ENCODE measurements at places on chromosomes 6 and 20. TPM values are rescaled to one million over a fixed set of nuclear protein-coding genes. Genes with fewer than 3 reads are reported as not detected.

Gene ADNP
- 13.6 TPM for total RNA-seq

Gene RAB44
- not detected for total RNA-seq

Gene RBPJL
- total RNA-seq: not detected

Gene SIRPG
- not detected for total RNA-seq

Gene REM1
- not detected for total RNA-seq

Gene DNPH1
- total RNA-seq: 194 TPM

Gene SLC2A10
- 7.9 TPM for total RNA-seq

Gene JAG1
- total RNA-seq: 148 TPM

Gene GPX6
- not detected for total RNA-seq

Gene HMGCLL1
- not detected for total RNA-seq

- no peak for DNase-seq
Measured at GRCh38 chr6:166500246-166500645, 86.2 kb downstream of the RAMACL start.

GRCh38 chr6:37990762-37991525, 171.4 kb downstream of the ZFAND3 start:
- DNase-seq: peak; percentile 18

DNA sequence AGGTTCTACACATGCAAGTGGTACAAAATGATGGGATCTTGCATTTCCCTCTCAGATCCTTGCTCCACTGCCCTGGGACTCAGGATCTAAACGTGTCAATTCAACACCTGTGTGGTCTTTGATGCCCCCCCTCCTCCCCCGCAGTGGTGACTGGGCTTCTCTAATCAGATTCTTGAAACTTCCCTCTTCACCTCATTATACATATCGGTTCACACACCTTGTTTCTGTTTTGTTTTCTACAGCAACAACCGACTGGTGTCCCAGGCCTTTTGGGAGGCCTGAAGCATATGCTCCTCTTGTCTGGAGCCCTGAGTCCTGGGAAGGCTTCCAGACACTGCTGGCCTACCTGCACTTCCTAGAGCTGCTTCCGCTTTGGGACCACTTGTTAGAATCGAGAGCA, 20.0 kb downstream of the SAMD3 start:
- DNase-seq: no peak

DNA sequence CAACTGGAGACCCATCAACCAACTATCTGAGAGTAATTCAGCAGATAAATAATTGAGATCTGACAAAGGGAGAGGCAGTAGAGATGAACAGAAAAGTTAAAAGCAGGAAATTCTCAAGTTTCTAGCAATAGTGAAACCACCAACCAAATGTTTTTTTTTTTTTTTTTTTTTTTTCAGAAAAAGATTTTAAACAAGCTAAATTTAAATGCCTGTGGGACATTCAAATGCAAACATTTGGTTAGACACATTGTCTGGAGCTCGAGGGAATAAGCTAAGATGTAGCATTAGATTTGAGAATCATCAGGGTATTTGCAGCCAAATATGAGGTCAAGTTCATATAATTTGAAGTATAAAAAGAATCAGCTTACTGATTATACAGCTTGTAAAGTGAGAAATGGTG, 16.4 kb downstream of the RANBP9 start:
- DNase-seq: no peak

DNA sequence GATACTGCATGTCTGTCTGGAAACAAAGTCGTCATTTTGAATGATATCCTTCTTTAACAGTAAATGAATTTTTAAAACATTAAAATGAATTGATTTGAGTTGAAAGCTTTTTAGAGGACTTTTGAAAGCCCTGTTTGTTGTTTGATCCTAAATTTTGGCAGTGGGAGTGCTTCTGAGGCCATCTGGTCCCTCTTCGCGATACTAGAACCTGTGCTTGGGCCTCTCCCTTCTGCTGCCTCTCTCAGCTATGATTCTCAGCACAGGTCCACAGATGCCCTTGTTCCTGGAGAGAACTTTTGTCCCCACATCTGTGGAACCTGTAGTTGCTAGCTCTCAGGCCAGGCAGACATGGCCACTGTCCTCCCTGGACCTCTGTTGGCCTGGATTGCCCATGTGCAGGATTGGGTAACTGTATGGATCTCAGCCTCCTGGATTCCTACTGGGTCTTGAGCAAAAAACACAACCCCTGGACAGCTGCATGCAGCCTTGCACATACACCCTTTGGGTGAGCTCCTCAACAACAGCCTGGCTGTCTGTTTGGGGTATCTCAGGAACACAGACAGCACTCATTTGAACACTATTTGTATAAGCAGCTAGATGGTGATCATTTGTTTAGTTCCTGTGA, 21.9 kb downstream of the UST start:
- DNase-seq: no peak

DNA sequence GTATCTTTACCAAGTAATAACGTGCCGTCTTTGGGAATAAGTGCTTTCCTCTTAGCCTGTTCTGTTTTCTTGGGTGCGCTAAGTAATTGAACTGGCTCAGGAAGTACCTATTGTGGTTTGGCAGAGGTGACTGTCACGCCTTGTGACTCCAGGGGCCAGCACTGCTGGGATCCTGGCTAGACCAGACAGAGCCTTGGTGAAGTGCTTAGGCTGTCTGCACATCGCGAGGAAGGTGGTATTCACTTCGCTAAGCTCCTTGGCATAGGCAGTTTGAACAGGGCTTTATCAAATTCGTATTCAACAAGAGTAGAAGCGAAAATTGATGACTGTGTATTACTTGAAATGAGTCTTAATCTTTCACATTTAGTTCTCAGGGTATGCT, 17.6 kb downstream of the PRDM1 start:
- no peak for DNase-seq

DNA sequence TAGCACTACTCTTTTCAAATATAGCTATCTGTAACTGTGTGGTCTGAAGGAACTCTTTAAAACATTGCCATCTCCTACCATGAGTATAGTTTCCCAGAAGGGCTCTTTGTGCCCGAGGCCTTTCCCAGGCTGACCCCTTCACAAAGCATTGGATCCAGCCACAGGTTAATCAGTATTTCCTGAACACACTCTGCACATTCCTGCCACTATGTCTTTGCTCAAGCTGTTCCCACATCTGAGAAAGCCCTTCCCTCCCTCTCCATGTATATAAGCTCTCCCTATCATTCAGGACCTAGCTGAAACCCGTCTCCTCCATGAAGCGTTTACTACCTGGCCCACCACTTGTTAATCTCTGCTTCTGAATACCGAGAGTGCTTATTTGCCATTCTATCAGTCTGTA, 47.8 kb upstream of the PKHD1 start:
- DNase-seq: no peak

DNA sequence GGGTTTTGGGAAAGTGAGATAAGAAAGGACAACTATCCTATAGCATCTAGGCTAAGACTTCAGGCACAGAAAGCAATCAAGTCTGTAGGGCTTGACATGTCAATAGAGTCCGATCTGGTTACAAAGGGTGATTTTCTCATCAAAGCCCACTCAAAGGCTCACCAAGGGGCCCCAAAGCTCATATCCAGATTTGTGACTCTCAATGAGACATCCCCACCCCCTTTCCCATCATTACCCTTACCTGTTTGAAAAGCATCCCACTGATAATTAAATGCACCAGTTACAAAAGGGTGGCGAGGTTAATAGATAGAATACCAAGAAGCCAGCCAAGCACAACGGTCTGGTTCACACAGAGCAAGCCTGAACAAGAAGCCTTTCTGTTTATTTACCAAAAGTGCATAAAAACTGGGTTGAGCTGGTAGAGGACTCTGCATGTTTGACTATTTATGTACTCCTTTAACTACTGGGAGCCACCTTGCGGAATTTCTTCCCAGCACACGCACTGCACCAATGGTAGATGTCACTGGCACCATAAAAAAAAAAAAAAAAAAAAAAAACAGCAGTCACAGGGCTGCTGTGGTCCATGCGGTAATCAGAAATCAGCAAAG, 6.1 kb downstream of the JAG1 start:
- DNase-seq: peak; percentile 96

GRCh38 chr20:61433816-61434215, 181.8 kb downstream of the CDH4 start:
- no peak for DNase-seq

DNA sequence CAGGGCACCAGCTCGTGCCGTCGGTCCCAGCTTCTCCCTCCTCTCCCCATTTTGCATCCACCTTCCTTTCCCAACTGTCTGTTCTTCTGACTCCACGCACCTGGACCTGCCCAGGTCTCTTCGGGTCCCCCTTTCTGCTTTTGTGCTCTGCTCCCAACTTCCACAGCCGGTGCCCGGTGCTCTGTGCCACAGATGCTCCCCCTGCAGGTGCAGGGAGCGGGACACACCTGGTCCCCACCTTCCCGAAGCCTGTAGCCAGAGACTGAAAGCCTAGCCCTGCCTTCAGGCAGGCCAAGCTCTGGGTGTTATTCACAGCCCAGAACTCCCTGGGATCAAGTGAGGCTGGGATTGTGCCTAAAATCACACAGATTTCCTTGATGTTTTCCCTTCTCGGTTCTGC, 24.6 kb upstream of the BMP7 start:
- DNase-seq: no peak

DNA sequence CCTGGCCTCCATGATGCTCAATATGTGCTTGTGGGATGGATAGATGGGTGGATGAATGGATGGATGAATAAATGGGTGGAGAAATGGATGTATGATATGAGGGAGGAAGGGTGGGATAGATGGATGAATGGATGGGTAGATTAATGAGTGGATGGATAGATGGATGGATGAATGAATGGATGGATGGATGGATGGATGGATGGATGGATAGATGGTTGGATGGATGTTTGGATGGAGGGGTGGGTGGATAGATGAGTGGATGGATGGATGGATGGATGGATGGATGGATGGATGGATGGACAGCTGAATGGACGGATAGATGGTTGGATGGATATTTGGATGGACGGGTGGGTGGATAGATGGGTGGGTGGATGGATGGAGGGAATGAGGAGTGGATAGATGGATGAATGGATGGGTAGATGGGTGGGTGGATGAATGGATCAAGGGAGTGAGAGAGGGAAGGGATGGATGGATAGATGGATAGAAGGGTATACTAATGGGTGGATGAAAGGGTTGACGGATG, 139.4 kb downstream of the CEBPB start:
- DNase-seq: no peak

DNA sequence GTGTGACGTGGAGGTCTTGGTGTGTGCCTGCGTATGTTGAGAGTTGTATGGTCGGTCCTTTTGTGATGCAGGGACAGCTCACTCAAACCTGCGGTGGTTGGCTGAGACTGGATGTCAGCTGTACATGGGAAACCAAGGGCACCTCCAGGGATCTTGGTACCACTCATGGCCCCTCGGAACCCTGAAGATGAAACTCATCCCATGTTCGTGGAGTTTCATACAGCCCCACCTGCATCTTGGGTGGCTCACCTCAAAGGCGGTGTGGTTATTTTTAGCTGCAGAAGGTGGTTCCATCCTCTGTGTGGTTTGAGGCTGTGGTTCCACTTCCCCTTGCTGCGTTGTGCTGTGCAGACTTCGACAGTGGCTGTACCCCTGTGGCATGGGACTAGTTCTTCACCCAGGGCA, 52.6 kb upstream of the SLC22A1 start:
- DNase-seq: no peak

- DNase-seq: peak; percentile 52
Measured at GRCh38 chr20:49385465-49385864, 97.0 kb downstream of the KCNB1 start.

DNA sequence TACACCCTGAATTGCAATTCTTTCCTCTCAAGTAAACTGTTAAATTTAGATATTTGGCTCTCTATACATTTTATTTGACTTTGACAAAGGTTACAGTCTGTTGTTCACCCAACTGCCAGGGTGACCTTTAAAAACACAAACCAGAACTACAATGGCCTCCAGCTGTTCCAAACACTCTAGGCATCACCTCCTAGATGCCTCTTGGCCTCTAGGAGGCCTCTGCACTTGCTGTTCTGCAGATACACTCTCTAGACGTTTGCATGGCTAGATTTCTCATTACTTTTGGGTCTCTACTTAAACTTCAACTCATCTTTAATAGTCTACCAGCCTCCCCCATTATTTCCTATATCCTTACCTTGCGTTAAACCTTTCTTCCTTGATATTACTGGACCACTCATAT, 102.8 kb upstream of the BEND3 start:
- no peak for DNase-seq

DNA sequence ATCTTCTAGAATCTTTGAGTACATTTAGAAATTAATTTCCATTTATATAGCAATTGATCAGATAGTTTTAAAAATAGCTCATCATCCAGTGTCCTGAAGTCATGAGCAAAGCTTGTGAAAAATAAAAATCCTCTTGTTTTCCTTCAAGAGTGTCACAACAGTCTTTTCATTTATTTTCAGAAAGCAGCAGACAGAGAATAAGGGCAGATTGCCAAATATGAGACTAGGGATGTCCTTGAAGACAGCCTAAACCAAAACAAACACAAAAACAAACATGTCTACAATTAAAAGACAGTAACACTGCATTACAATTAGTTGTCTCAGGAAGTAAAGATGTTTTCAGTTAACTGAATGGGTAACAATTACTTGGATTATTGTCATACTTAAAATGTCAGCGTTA, 682.8 kb downstream of the TFAP2A start:
- no peak for DNase-seq

DNA sequence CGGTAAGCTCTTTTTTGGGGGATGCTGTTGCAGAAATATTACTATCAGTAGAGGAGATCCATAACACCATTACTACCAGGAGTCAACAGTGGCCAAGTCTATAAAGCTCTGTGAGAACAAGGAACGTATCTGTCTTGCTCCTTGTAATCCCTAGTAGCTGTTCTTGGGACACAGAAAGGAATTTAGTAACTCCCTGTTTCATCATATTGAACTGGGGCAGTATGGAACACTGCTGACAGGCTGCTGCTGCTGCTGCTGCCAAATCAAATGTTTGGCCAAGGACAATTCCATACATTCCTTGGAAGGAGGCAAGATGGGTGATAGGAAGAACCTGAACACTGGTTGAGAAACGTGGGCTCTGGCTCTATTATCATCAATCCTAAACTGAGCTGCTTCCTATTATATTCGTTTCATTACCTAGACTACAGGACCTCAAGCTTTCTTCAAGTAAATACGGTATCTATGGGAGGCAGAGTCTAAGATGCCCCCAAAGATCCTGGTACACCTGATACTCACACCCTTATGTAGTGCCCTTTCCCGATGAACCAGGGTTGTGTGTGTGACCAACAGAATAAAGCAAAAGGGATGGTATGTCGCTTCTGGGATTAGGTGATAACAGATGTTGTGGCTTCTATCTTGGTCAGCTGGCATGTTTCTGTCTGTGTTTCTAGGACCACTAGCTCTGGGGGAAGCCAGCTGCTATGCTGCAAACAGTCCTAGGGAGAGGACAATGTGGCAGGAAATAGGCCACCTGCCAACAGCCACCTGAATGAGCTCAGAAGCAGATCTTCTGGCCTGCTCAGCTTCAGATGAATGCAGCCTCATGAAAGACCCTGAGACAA, 39.5 kb downstream of the ELOVL5 start:
- DNase-seq: no peak

GRCh38 chr6:109284675-109285074, 97.6 kb downstream of the CD164 start:
- no peak for DNase-seq
